ENCODE measurements at places on chromosomes 6 and 20.
A peak's percentile ranks its signal among the peaks of the same experiment; 100 is the strongest.

DNA sequence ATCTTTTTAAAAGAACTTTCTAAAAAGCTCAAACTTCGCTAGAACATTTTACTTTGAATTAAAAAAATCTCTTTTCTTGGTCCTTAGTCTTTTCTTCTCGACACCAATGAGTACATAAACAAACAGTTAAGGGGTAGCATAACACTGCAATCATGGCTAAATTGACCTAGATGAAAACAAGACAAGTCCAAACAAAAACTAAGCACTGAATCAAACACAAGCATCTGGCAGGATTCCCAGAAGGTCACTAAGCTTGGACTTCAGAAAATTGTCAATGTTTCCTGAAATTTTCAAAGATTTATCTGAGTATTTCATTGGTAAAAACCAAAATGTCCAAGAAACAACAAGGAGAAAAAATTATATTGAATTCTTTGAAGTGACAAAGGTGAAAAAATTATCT lies 5.0 kb downstream of the COL21A1 start:
- DNase-seq = no peak

DNA sequence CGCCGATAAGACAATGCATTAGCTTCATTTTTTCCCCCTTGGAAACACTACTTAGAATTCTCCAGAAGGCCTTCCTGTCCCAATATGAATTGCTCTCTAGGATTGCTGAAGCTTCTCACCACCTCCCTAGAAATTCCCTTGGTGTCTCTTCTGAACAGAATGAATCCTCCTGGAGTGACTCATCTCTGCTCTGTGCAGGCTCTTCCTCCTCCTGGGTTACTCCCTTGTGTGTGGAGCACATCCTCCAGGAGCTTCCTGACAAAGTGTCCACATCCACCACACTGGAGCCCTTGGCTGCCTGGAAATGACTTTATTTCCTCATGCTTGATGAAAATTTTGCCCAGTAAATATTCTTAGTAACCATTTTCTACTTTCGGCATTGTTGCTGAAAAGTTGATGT lies 54.4 kb downstream of the DTNBP1 start:
- no peak for DNase-seq

GRCh38 chr20:51668947-51669346 lies 99.2 kb downstream of the ATP9A start:
- no peak for DNase-seq

DNA sequence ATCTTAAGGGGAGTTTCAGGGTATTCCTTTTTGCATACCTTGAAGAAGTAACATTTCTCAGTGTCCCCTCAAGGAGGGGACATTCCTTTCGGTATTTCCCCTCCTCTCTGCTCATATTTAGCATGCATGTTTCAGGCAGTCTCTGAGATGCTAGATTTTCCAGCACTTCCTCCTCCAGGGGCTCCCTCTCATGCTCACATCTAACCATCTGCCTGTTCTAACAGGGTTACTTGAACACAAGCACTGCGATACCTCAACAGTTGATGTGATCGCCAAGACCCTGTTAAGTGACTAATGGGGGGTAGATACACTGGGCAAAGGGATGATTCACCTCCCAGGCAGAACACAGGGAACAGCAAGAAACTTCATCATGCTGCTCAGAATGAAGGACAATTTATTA lies 12.9 kb upstream of the MCM3 start:
- DNase-seq = no peak

GRCh38 chr6:3209114-3210023 lies 18.1 kb downstream of the TUBB2B start:
- peak; percentile 88 for DNase-seq

- DNase-seq = peak; percentile 40
Measured at GRCh38 chr20:2538931-2539720, 2.8 kb downstream of the TMC2 start.

DNA sequence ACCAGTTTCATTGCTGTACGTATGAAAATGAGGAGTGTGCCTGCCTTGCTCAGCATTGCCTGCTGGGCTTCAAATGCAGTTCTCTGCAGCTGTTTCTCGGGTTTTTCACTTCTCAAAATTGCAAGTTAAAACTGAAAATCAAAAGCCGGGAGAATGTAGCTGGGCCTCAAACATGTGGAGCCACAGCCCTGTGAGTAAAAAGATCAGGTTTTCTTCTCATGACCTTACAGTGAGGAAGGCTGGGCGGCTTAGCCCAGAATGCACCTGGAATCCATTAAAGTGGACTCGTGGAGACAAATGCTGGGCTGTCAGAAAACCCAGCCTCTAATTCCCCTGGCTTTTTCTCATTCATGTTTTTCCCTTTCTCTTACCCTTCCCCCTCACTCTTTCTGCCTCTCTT lies 34.4 kb downstream of the DSE start:
- no peak for DNase-seq

- peak; percentile 7 for DNase-seq
Measured at GRCh38 chr6:139323511-139324300, 31.9 kb upstream of the TXLNB start.

- peak; percentile 97 for DNase-seq
Measured at GRCh38 chr6:52664186-52664990, 6.5 kb upstream of the TMEM14A start.

GRCh38 chr6:73690056-73690455 lies 5.9 kb upstream of the CD109 start:
- no peak for DNase-seq

DNA sequence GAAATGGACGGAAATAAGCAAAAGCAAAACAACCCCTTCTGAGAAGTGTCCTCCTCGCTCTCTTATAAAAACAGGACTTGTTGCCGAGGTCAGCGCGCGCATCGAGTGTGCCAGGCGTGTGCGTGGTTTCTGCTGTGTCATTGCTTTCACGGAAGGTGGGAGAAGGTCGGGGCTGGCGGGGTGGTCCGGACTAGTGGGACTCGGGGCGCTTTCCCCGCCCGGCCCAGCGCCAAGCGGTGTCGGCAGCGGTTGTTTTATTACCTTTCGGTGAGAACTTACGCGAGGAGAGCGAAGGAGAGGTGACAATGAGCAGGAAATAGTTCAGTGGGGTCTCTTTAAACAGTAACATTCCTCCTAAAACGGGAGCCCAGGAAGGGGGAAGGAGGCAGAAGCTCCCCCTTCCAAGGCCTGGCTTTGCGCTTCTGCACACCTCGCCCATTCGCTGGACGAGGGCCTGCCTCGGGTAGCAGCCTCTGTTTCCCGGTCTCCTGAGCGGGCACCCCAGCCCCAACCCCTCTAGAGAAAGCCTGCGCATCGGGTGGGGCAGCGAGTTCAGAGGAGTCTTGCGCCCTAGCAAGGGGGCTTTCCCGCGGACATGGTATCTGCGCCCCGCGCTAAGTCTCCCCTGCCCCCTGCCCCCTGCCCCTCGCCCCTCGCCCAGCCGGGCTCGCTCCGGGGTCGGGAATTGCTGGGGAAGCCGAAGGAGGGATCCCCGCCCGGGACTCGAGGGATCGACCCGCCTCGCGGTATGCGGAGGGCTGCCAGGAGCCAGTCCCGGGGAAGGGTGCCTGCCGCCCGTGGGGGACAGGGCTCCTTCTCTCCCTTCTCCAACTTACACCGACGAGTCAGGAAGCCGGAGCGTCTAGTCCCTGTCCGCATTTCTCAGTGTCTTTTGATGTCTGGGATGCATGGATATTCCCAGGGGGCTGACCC lies 1.2 kb upstream of the TBXT start:
- DNase-seq = no peak

DNA sequence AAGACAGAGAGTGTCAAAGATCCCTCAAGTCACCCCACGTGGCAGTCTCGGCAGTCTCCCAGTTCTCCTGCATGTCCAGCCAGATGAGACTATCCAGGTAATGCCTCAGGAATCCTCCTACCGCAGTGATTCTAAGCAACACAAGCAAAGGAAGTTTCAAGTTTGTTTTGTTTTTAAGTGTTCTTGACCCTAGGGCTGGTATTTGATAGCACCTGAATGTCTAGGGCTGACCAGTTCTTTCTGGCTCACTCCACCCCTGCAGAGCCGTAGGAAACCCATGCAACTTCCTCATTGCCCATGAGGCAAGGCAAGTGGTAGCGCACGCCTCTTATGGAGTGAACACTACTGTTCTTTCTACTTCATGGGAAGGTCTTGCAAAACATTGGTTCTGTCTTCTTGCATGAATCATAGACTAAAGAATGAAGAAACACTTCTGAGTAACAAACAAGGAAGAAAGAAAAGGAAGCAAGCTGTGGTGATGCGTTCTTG lies 24.8 kb upstream of the FOXQ1 start:
- DNase-seq = no peak

DNA sequence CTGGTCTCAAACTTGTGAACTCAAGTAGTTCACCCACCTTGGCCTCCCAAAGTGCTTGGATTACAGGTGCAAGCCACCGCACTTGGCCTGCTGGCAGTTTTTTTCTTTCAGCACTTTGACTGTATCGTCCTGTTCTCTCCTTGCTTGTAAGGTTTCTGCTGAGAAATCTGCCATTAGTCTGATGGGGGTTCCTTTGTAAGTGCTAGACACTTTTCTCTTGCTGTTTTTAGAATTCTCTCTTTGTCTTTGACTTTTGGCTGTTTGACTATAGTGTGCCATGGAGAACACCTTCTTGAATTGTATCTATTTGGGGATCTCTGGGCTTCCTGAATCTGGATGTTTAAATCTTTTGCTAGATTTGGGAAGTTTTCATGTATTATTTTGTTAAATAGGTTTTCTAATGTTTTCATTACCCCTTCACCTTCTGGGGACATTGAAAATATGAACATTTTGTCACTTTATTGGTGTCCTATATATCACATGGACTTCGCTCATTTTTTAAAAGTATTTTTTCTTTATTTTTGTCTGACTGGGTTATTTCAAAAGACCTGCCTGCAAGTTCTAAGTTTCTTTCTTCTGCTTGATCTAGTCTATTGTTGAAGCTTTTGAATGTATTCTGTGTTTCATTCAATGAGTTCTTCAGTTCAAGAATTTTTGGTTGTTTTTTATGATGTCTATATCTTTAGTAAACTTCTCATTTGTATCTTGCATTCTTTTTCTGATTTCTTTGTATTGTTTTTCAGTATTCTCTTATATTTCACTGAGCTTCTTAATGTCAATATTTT lies 22.1 kb downstream of the GJA10 start:
- no peak for DNase-seq

GRCh38 chr6:118650582-118651281 lies 659 bp downstream of the CEP85L start:
- DNase-seq = no peak

GRCh38 chr6:87909849-87910248 lies 137.8 kb upstream of the SPACA1 start:
- no peak for DNase-seq

GRCh38 chr6:106889692-106890091 lies 84.8 kb downstream of the CD24 start:
- no peak for DNase-seq

DNA sequence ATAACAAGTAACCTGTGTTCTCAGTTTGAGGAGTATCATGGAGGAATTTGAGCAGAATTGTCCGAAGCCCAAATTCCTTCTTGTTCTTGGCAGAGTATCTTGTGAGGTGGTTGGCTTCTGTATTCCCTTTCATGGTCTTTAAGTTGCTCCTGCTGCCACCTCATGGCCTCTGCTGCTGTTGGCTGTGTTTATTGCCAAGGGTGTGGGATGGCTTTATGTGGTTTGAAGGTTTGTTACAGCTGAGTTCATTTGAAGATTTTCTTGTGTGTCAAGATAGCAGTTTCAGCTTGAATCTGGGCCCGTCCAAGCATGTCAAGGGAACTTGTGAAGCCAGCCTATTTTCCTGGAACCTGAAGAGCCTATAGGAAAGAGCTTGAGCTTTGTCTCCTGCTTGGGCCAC lies 20.2 kb upstream of the TTK start:
- peak; percentile 14 for DNase-seq

DNA sequence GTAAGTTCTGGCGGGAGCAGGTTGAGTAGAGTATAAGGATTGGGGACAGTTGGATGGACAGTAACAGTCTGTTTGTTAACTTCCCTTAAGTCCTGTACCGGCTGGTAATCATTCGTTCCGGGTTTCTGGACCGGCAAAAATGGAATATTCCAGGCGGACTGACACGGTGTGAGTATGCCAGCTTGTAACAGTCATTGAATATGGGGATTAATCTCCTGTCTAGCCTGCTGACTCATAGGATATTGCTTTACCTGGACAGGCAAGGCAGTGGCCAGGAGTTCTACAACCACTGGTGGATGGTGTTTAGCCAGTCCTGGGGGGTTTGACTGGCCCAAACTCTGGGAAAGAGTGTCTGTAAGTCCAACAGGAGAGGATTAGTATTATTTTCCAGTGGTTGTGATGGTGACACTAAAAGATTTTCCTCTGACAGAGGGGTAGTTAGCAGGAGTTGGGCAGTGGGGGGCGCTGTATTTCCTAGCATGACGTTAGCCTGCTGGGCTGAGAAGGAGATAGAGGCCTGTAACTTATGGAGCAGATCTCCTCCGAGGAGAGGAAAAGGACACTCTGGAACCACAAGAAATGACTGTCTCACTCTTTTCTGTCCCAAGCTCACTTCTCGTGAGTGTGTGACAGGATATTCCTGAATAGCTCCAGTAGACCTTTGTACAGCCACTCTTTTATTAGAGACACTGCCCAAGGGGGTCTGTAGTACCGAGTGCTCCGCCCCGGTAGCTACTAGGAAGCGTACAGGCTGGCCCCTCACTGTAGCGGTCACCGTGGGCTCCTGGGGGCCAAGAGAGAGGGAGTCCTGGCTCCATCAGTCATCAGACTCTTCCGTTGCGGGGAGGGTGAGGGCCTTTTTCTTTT lies 152.2 kb downstream of the TRIM27 start:
- DNase-seq = no peak

GRCh38 chr6:21772884-21773575 lies 179.5 kb downstream of the SOX4 start:
- DNase-seq = no peak
